ENCODE measurements at places on chromosomes 5 and 9.

- no peak for DNase-seq
These were observed 245 bp upstream of the DNAJC25 start for GRCh38 chr9:111630964-111631213.

DNA sequence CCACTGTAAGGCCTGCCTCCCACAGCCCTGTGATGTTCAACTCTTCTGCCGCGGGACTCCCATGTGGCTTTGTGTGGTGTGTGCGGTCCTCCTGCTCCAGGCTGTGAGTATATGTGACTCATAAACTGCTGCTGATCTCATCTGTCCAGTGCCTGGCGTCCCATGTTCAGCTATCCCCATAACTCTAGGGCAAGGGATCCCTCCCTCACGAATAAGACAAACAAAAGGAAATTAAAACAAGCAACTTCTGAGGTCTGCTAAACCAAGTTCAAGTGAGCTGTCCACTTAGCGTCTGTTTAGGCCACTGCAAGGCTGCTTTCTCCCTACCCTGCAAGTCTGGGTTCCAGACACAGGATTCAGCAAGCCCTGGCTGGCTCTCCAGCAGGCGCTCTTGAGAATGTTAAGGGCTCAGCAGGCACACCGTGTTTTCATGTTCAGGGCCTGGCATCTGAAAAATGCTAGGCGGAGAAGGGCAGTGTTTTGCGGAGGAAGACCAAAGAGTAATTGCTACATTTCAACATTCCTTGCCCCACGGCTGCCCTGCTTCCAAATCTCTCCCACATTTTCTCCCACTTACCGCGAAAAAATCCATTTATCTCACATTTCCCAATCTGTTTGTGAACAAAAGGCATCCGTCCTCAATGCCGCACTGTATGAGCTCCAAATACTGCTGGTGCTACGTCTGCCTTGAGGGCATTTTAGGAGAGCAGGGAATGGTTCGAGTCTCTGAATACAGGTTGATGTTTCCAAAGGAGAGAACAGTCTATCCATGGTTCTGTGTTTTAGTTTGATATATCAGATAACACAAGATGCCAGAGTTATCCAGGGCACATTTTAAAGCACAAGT is 280.2 kb downstream of the SEMA5A start:
- no peak for DNase-seq

DNA sequence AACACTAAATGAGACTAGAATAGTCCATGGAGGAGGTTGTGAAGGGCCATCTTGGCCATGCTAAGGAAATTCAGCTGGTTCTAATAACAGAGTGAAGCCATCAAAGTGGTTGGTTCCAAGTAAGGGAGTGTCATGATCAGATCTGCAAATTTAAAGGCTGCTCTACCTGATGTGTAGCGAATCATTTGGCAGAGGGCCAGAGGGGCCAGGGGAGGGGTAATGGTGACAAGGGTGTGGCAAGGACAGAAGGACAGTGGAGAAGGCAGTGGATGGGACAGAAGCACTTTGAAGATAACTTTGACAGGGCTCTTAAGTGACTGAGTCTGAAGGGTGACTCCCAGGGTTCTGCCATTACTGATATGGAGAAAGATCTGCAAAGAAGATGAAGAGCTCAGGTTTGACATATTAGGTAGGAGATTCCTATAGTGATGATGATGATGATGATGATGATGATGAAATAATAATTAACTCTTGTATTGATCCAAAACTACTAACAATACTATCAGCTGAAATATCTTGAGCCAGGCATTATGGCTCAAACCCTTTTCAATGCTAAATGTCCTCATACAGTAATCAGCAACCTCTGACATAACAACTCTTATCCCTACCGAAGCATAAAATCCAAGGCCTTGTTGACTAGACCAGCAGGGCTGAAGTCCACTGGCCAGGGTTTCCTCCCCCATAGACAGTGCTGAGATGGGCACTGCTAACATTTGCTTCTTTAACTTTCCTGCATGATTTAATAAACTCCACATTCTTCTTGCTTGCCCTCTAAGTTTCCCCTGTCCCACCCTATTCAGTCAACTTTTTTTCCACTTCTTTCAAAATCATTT is 20.0 kb downstream of the KIAA1191 start:
- DNase-seq: no peak

- no peak for DNase-seq
These were observed 32.2 kb downstream of the CARD6 start for GRCh38 chr5:40873286-40873880.

DNA sequence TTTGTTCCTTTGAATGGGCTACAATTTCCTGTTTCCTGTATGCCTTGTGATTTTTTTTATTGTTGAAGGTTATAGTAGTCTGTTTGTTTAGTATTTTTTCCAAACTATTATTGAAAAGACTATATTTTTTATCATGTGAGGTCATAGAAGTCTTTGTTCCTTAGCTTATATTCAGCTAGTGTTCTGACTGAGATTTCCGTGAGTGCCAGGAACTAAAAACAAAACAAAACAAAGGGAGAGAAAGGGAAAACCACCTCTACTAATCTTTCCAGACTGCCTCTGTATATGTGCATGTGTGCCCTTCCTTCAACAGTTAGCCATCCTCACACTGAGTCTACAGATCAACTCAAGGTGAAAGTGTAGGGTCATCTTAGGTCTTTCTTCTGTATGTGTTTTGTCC is 79.0 kb downstream of the OSTF1 start:
- DNase-seq: no peak

DNA sequence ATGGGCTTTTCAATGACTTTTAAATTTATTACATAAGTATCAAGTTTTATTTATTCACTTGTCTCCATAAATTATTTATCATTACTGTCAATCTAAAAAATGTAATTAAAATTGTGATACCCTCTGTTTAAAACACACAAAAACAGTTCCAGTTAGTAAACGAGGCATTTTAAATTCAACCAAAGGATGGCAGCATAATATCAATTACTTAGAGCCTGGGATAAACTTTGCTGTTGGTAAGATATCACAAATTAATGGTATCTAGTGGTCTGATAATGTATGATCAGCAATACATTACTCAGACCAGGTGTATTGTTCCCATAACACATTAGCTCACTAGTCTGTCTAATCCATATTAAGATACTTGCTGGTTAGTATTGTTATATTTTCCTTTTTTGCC is 9.6 kb upstream of the IFNE start:
- DNase-seq: no peak

- DNase-seq: peak; percentile 67
These were observed 11.9 kb upstream of the TNIP1 start for GRCh38 chr5:151092762-151093161.

- no peak for DNase-seq
These were observed 123.3 kb upstream of the MVB12B start for GRCh38 chr9:126203313-126203712.

DNA sequence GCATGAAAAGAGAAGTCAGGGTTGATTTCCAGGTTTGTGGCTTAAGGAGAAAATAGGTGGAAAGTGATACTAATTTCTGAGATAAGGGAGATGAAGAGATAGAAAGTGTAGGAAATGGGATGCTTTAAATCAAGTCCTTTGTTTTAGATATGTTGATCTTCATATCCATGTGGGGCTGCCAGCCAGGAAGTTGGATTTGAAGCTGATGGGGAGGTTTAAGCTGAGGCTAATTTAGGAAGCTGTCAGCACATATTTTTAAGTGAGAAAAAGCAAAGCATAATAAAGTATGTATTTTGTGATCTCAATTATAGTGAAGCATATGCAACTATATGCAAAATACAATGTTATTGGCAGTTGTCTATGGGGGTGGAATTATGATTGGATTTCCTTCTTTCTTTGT is 428.4 kb downstream of the CSNK1G3 start:
- DNase-seq: no peak

GRCh38 chr5:135737701-135738563 is 96.5 kb upstream of the SLC25A48 start:
- peak; percentile 49 for DNase-seq

GRCh38 chr9:129185991-129186390 is 7.9 kb upstream of the IER5L start:
- peak; percentile 84 for DNase-seq

- DNase-seq: no peak
These were observed 70.8 kb upstream of the FAM174A start for GRCh38 chr5:100464418-100464817.

DNA sequence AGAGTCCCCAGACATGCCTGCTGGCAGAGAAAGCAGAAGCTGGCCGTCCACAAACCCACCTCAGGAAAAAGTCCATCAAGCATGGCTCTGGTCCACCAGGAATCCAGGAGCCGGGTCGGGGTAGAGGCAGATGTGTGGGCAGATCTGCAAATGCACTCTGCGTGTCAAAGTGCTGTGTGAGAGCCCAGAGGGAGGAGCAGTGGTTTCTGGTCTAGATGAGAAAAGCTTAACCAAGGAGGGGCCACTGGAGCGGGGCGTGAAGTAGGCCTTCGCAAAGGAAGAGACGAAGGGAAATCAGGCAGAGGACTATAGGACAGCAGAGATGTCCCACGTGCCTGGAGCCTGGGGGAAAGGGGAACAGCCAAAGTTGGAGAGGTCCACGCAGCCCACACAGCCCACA is 40.0 kb downstream of the TTLL11 start:
- DNase-seq: no peak

DNA sequence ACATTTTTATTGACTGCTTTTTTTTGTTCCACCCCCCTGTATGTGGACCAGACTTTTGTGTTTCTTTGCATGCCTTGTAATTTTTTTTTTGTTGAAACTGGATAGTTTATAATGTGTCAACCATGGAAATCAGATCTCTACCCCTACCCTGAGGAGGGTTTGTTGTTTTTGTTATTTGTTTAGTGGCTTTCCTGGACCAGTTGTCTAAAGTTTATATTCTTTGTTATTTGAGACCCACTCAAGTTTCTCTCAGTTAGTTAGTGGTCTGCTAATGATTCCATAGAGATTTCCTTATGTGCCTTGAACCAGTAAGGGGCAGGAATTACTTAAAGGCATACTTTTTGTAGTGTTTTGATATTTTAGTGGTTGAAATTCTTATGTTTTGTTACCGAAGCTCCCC is 41.1 kb downstream of the GCNT1 start:
- DNase-seq: no peak

GRCh38 chr9:125372441-125373226 is 111.0 kb downstream of the GAPVD1 start:
- DNase-seq: no peak

DNA sequence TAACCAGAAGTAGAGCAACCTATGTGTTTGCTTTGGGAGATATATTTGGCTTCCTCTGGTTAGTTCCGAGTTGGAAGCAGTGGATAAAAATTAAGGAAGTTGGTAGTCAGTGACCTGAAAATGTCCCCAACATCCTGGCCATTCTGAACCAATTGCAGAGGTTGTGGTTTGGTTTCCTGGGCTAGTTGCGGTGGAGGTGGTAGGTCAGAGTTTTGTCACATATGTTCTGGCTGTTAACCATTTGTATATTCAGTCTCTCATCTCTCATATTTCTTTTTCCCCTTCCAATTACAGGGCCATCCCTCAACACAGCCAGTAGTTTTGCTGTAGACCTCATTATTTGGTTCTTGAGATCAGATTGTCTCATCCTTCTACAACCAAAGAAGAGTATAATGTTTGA is 1026.9 kb downstream of the PTPRD start:
- DNase-seq: no peak
